ENCODE measurements at places on chromosomes 4 and X. TPM values are rescaled to one million over a fixed set of nuclear protein-coding genes. Genes with fewer than 3 reads are reported as not detected.

The CDX4 gene
- total RNA-seq: not detected

The EMCN gene
- not detected for total RNA-seq

GRCh38 chr4:54493862-54494261 is 163.9 kb upstream of the KIT start:
- no peaks in the 10 kb centered on the region for H3K27me3 ChIP-seq
- H3K36me3 ChIP-seq: no peaks in the 10 kb centered on the region
- no peaks in the 10 kb centered on the region for H3K4me1 ChIP-seq
- no peak overlapping the region for H3K27ac ChIP-seq
- no peak for DNase-seq

DNA sequence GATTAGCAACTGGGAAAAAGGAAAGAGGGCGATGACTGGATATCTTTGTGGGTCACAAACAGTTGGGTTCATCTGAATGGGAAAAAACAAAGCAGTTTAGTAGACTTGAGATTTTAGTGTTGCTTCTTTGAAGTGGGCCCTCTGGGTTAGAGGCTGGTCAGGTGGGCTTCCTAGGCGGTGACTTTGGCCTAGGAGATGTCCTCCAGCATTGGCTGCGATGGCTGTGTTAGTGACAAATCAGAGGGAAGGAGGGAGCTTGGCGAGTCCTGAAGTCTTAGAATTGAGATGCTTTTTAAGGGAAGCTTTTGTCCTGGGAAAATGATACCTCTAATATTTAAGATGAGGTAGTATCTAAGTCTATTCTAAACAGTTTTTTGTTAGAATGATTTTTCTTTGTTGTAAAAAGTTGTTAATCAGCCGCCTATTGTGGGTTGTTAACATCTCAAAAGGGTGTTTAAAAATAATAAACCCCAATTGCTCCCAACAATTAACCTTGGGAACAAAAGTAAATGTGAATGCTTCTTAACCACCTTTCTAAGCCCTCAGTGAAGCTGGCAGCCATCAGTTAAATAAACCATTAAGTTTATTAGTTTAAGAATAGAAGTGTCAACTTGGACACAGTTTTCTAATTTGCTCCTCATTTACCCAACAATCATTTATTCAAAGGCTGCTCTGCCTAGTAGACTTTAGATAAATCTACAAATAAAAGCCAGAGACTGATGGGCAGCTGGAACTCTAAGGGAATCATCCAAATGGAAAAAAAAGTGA is 31.7 kb downstream of the DLG3 start:
- no peaks in the 10 kb centered on the region for H3K36me3 ChIP-seq
- DNase-seq: no peak
- no peak overlapping the region for H3K4me3 ChIP-seq

DNA sequence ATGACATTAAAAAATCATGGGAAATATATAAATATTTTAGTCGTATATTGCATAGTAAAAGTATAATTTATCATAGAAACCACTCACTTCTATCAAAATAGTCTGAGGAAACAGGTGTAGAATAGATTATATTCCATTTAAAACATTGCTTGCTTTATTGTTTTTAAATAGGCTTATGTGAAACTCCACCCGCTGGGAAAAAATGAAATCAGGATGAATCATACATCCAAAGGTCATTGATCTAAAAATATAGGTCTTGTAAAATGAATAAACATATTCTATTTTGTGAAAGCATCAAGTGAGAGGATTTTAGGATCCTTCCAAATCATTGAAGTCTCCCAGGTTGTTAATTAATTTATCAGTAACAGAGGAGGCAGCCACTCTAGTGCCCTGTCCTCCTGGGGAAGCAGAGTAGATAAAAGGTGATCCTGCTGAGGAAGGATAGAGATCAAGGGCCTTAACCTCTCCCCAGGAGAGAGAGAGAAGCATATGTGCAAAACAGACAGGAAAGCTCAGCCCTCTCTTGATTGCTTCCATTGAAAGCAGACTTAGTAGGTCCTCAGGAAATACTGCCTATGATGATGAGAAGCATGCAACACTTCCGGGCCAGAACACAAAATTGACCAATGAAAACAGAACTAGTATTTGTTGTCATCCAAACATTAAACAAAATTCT is 96.8 kb upstream of the MAP9 start:
- no peaks in the 10 kb centered on the region for H3K27me3 ChIP-seq
- no peak overlapping the region for H3K27ac ChIP-seq
- H3K4me1 ChIP-seq: no peaks in the 10 kb centered on the region

DNA sequence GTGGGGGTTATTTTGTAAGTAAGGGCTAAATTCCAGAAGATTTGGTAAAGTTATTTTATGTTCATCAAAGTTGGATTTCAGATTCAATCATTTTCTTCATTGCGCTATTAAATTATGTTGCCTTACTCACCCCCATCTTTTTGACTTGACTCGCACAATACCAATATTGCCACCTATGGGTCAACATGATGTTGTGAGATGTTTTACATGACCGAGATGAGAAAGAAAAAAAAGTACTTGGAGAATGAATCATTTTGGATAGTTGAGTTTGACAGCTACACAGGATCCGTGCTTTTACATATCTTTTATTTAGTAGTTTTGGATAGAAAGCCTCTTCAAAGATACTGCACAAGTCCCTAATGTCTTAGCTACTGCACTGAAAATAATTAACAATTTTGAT is 224.2 kb upstream of the EMCN start:
- no peaks in the 10 kb centered on the region for H3K36me3 ChIP-seq
- no peaks in the 10 kb centered on the region for H3K4me1 ChIP-seq
- no peaks in the 10 kb centered on the region for H3K27me3 ChIP-seq
- no peak for DNase-seq
- H3K27ac ChIP-seq: no peak overlapping the region

GRCh38 chrX:109997786-109998452 is 5.0 kb upstream of the TMEM164 start:
- no peaks in the 10 kb centered on the region for H3K4me1 ChIP-seq
- H3K4me3 ChIP-seq: no peak overlapping the region
- H3K36me3 ChIP-seq: no peaks in the 10 kb centered on the region
- H3K27me3 ChIP-seq: no peaks in the 10 kb centered on the region
- no peak for DNase-seq

DNA sequence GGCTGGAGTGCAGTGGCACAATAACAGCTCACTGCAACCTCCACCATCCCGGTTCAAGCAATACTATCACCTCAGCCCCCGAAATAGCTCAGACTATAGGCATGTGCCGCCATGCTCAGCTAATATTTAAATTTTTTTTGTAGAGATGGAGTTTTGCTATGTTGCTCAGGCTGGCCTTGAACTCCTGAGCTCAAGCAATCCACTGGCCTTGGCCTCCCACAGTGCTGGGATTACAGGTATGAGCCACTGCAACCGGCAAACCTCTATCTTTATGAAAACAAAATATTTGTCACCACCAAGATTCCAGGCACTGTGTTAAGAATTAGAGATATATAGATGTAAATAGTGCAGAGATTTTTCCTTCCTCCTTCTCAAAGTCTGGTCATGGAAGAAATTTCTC is 232.5 kb downstream of the ANKRD50 start:
- no peaks in the 10 kb centered on the region for H3K27me3 ChIP-seq
- H3K27ac ChIP-seq: no peak overlapping the region
- no peaks in the 10 kb centered on the region for H3K36me3 ChIP-seq
- H3K4me1 ChIP-seq: no peaks in the 10 kb centered on the region

DNA sequence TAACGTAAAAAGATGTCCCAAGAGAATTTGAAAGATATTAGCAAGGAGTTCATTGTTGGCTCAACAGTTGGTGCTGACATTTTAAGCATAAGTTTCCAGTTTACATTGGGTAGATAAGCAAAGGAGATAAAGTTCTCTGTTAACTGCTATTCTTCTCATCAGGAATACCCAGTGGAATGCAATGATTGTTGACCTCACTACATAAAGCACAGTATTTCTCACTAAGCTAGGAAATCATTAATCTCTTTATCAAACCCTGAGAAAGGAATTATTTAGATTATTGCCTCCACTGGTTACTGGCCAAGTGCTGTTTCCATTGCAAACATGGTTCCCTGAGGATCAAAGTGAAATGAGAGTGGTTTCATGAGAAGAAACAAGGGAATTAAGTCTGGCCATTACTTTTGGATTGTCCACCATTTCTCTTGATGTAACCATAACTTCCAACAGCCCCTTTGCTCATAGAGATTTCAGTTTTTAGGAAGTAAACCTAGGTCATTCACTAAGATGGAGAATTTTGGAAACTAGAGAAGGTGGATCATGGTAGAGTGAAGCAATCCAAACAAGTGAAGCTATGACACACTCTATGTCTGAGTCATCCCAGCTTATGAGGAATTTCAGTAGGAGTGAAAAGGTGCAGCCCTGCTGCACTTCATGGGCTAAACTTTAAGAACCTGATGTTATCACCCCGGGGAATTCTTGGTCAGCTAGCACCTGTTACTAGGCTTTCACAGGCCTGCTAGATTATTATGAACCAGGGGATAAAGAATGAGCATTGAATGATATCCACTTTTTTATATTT is 163.4 kb downstream of the AREG start:
- H3K27ac ChIP-seq: no peak overlapping the region
- no peaks in the 10 kb centered on the region for H3K27me3 ChIP-seq
- no peak for DNase-seq
- no peaks in the 10 kb centered on the region for H3K36me3 ChIP-seq
- no peak overlapping the region for H3K4me3 ChIP-seq

- H3K4me3 ChIP-seq: no peak overlapping the region
- no peak overlapping the region for H3K27ac ChIP-seq
- no peaks in the 10 kb centered on the region for H3K4me1 ChIP-seq
- no peaks in the 10 kb centered on the region for H3K36me3 ChIP-seq
- no peaks in the 10 kb centered on the region for H3K27me3 ChIP-seq
Measured at GRCh38 chr4:162016219-162016618, 147.6 kb downstream of the FSTL5 start.
